Cardiac ventricle fibroblast (primary cell): ENCODE measurements at places on chromosomes 5 and 9. TPM values are rescaled to one million over a fixed set of nuclear protein-coding genes. Genes with fewer than 3 reads are reported as not detected.

PCA3 gene
- total RNA-seq = not detected in 2 replicates

GFI1B gene
- not detected in 2 replicates for total RNA-seq

HRH2 gene
- not detected in 2 replicates for total RNA-seq

SGCD gene
- total RNA-seq = 3.5 and 4.8 TPM in 2 replicates

KIF4B gene
- total RNA-seq = not detected in 2 replicates

FCN2 gene
- not detected in 2 replicates for total RNA-seq
